Stimulated activated CD8-positive, alpha-beta memory T cell treated with anti-CD3 and anti-CD28 coated beads, Interleukin-2, amount 100 ng/mL, for 48 hours (primary cell): ENCODE measurements at places on chromosomes 2 and 18.

- no peak for DNase-seq
Observed at GRCh38 chr2:234745347-234745746, 206.5 kb upstream of the SH3BP4 start.

- DNase-seq = no peak
Observed at GRCh38 chr2:2575181-2575577, 244.1 kb upstream of the MYT1L start.

GRCh38 chr18:26804519-26804918 is 61.0 kb downstream of the AQP4 start:
- no peak for DNase-seq

- no peak for DNase-seq
Observed at GRCh38 chr2:20675701-20676352, 8.9 kb downstream of the GDF7 start.

DNA sequence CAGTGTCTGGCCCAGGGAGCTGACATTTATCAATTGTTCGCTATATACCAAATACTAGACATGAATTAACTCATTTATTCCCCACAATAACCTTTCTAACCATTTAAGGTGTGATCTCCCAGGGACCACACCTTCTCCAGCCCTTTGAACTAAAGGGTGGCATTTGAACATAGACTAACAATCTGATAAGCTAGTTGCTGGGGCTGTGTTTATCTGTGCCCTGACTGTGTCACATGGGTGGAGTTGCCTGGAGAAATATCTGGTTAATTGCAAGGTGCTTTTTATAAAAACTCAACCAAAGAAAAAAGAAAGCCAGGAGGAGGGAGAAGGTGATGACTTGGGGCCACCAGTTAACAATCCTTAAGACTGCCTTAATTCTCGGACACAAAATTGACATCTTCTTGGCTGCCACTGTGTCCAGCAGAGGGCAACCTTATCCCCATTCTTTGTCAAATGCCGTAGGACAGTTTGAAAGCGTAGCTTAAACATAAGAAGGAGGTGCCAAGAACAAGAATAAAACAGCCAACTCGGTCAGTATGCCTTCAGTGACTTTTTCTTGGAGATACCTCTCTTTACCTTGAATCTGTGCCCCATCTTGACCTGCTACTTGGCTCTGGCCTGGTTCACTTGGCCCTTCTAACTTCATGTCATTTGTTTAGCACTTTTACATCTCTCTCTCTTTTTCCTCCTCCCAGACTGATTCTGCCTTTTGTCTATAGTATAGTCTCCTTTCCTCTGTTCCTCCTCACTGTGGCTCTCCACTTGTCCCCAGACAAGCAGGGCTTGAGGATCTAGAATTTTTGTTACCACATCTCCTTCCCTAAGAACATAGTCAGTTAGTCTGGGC is 183.4 kb downstream of the MYO3B start:
- peak; percentile 19 for DNase-seq

DNA sequence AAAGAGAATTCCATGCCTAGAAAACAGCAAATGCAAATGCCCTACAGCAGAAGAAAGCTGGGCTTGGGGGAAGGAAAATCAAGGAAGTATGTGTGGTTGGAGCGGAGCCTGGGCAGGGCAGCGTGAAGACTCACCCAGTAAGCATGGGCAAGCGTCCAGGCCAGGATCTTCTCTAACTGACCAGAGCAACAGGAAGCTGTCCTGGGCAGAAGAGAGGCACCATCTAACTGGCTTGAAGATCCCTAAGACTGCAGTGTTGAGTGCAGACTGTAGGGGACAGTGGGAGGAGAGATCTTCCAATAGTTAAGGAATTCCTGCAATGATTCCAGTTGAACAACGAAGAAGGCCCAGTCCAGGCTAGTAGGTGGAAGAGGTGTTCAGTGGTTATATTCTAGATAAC is 57.9 kb downstream of the NXPH2 start:
- no peak for DNase-seq
